ENCODE measurements at places on chromosomes 12 and 14.

DNA sequence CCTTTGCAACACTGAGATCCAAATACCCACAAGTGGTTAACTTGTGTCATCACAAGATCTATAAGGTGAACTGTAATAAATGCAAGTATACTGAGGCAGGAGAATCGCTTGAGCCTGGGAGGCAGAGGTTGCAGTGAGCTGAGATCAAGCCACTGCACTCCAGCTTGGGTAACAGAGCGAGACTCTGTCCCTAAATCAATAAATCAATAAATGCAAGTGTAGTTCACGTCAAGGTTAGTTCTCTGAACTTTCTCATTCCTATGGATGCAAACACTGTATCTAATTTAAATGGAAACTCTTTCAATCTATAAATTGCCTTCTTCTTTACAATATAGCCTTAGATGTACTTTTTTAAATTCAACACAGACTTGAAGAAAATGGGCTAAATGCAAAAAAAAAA is 3.2 kb downstream of the MAGOHB start:
- no peak for DNase-seq

- DNase-seq, result no peak
Measured at GRCh38 chr14:20631023-20631879, 10.2 kb downstream of the OR6S1 start.

DNA sequence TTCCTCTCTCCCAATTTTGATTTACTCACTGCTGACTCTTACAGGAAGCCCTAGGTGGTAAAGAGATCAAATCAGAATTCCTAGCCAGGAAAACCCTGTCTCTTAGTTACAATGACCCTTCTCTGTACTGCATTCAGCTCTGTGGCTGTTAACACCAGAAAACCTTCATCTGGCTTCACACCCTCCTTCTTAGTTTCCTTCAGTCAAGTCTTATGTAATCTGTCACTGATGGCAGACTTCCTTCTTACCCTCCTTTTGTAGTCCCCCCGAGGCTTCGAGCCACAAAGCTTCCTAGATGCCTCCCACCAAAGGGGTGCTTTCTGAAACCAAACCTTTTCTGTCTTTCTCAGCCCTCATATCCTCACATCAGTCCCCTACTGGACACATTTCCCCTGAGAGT is 16.5 kb downstream of the NGDN start:
- no peak for DNase-seq

DNA sequence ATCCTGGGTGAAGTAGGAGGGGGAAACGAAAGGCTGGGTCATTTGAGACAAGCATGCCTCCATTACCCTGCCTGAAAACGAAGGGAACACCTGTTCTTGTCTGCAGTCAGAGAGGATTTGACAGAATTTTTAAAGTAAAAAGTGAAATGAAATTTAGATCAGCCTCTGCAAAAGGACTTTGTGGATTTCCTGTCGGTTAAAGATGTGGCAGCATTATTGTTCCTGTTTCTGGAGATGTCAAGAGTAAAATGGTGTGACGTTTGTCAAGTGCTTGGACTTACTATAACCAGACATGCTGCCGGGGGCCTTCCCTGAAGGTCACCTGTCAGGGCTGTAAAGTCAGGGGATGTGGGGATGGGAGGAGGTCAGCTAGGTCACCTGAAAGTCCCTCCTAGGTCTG is 32.0 kb downstream of the NRXN3 start:
- no peak for DNase-seq

GRCh38 chr12:92899386-92900001 is 29.6 kb downstream of the EEA1 start:
- peak; percentile 53 for DNase-seq

DNA sequence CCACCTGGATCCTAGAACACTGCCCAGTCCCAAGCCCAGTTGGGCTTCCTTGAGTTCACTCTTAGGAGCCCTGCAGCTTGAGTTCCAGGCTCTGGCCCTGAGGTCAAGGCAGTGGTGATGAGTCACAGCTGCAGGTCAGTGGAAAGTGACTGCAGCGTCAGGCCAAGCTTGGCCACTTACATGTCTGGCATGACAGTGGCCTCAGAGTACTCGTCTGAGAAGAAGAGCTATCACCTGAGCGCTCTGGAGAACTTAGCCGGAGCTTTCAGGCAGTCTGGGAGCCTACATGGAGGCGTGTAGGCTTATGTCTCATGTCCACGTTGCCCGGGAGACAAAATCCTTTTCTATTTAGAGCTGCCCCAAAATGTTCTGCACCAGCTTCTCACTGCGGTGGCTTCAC is 75.6 kb downstream of the ARL6IP4 start:
- no peak for DNase-seq

All from forelimb muscle (tissue), 1 donor.